ENCODE measurements at places on chromosomes 12 and 14.
A peak's percentile ranks its signal among the peaks of the same experiment; 100 is the strongest.

DNA sequence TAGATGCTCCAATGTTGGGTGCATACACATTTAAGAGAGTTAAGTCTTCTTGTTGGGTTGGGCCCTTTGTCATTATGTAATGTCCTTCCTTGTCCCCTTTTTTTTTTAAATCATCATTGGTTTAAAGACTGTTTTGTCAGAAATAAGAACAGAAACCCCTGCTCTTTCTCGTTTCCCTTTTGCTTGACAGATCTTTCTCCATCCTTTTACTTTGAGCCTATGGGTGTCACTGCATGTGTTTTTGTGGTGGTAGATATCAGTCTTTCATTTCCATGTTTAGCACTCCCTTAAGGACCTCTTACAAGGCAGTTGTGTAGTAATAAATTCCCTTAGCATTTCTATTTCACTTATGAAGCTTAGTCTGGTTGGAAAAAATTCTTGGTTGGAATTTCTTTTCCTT is 47.4 kb downstream of the RTN1 start:
- no peak for DNase-seq

DNA sequence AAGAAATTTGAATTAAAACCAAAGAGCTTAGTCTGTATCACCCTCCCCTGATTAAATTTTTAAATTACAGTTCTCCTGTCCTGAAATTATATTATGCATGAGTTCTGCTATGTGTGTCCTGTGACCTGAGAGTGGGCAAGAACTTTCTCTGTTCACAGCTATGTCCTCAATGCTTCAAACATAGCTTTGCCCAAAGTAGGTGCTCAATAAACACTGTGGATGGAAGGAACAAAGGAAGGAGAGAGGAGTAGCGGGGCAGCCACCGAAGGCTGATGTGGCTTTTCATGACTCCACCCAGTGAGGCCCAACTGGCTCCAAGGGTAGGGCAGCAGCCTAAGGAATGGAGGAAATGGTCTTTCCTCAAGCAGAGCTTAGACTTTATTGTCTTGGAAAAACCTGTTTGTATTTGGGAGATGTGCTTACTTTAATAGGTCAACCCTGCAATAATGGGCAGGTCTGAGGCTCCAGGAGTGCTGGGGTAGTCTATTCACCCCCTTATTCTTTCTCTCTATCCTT is 7.6 kb upstream of the MARK3 start:
- DNase-seq, result no peak

DNA sequence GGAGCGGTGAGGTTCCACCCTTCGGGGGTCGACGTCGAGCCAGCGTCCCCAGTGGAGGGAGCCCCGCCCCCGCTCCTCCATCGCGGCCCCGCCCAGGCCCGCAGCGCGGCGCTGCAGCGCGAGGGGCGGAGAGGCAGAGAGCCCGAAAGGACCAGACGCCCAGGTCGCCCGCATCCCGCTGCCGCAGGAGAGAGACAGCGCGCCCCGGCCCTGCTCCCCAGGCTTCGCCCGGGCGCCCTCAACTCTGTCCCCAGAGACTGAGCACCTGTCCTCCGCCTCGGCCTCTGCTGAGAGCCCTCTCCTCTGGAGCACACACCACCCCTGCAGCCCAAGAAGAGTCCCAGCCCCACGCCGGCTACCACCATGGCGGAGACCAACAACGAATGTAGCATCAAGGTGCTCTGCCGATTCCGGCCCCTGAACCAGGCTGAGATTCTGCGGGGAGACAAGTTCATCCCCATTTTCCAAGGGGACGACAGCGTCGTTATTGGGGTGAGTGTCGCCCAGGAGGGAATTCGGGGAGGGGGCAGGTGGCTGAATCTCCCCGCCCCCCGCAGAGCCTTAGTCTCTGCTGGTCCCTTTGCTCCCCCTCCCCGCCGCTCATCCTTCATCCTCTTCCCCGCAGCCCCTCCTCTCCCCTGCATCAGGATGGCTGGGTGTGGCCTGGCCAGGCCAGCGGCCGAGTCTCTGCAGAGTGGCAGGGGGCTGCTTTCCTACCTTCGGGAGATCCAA is at the start of gene KIF5A:
Gene KIF5A (plus strand): TSS at position 136 of the 732 bp plus-strand sequence. CDS start 228 bp downstream, at position 364.
- no peak for DNase-seq

- DNase-seq, result peak; percentile 59
Observed at GRCh38 chr14:62745496-62745895, 299.8 kb downstream of the KCNH5 start.

DNA sequence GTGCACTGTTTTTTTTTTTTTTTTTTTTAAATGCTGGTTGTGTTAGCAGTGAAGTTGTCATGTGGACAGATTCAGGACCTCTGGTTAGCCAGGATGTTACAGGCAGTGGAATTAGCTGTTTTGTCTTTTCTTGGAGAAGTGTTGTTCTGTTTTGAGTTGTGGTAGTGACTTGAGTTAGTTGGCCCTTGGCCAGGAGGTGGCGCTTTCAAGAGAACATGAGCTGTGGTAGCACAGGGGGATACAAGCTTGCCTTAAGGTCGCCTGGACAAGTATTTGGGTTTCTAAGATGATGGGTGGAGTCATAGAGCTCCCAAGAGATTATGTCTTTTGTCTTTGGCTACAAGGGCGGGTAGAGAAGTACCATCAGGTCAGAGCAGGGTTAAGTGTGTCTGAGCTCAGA is 33.3 kb upstream of the CCDC198 start:
- no peak for DNase-seq

DNA sequence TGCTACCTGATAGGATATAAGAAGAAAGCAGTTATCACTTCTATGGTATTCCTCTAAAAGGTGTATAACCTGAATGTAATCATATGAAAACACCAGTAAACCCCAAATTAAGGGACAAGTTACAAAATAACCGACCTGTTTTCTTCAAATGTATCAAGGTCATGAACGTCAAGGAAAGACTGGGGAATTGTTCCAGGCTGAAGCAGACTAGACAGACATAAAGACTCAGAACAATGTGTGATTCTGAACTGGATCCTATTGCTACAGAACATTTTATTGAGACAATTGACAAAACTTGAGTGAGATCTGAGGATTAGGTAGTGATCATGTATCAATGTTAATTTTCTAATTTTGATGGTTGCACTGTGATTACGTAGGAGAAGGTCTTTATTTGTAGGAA is 15.4 kb upstream of the LRP6 start:
- DNase-seq, result no peak

- no peak for DNase-seq
Observed at GRCh38 chr12:78192979-78193378, 362.3 kb downstream of the NAV3 start.

DNA sequence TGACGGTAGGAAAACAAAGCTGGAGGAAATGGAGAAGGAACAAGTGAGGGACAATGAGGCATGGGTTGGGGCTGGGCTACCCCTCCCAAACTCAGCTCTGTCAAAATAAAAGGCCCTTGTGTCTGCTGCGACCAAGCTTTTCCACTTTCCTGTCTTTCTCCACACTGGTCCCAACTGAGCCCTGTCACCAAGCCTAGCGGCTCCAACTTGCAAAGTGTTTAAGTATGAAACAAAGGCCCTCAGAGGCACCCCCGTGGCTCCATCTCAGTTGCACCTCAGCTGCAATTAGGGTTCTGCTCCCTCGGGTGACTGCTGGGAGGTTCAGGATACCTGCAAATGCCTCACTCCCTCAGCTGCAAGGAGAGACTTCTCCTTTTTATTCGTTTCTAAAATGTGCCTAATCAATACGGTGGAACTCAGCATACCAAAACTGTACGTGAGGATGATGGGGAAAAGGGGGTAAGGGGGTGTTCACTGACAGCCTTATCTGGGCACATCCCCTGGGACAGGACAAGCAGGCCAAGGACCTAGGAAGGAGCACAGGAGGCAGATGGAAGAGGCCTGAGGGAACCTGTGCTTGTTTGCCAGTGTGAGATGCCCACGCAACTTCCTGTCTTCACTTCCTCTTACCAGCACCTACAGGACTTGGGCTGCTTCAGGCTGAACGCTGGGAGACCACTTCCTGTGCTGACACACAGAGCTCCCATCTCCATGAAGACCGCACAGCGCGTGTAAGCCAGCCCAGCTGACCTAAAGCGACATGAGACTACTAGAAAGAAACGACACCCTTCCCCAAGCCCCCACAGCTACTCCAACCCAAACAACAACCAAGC is 8.9 kb downstream of the VAMP1 start:
- no peak for DNase-seq

DNA sequence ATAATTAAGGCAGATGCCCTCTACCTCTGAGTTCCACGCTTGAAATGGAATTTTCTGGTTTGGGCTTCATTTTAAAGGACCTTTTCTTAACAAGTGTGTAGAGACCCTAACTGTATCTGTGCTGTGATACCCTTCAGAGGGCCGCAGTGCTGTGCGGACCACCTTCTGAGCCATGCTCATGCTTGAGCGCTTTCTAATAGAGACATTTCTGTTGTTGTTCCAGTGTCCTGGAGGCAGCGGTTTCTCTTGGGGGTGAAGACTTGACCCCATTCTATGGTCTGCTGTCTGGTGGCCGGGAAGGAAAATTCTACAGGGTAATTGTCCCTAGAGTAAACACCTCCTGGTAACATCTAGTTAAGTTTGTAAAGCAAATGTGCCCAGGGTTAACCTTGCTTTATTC is 46.7 kb upstream of the BCL7A start:
- DNase-seq, result no peak

DNA sequence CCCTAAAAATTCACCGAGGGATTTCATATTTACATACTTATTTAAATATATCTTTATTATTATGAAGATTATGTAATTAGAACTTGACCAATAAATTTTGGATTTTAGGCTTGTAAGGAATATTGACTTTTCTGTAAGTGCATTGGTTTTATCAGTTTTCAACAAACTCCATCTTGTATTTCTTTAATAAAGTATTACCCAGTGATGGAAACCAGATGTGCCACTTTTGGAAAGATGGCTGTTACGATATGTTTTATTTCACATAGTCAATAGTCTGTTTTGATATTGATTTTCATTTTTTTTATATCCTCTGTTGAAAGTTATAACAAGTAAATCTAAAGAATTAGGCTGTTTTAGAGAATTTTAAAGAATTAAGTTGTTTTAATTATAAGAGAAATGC is 1.8 kb downstream of the MON2 start:
- DNase-seq, result no peak

DNA sequence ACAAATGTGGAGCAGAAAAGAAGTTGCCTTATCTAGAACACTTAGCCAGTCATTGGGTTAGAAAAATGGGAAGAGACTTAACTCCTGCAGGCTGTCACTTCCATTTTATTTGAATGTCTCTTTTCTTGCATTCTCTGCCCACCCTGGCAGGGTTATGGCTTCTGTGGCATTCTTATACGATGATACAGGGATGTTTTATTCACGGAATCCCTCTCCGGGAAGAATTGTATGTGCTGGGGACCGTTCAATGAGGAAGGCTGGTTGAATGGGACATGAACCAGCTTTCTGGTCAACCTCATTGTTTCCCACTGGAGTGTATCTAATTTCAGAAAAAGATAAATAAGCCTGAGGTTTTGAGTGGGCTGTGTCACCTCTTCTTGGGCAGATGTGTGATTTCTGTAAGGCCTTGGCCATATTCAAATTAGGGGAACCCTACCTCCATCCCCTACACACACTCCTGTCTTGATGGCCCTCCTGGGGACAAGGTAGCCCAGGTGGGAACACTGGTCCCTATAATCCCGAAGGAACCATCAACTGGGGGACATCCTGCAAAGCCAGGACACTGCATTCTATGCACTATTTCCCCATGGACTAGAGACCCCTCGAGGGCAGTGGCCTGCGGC is 174.8 kb upstream of the GSC start:
- no peak for DNase-seq

- no peak for DNase-seq
Observed at GRCh38 chr12:110763583-110763982, 20.9 kb upstream of the PPP1CC start.

All from mammary epithelial cell (primary cell).